ENCODE measurements at places on chromosomes 3 and 15.

GRCh38 chr15:80695911-80696661 is 976 bp downstream of the ABHD17C start:
- DNase-seq: no peak

- DNase-seq: no peak
Observed at GRCh38 chr3:3776607-3777006, 22.6 kb upstream of the LRRN1 start.

DNA sequence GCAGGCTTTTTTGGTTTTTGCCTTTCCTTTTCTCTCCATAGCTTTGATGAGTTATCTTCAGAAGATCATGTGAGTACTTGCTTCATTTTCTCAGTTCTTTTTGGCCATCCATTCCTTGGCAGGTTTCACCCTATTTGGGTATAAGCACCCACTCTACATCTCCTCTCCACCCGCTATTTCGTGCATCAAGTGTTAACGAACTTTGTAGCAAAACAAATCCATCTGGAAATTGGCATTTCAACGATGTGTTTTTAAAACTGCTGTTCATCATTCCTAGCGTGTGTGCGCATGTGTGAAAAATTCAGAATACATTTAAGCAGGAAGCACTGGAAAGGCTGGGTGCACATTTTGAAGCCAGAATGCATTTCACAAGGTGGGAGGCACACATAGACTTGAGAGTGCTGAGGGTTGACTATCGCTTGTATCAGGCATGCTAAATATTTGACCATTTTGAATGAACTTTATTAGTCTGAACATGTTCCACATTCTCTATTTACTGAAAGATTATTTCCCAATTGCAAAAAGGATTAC is 89.7 kb upstream of the FHIT start:
- no peak for DNase-seq

GRCh38 chr15:43893956-43894355 is 67.2 kb downstream of the WDR76 start:
- DNase-seq: no peak

GRCh38 chr15:68704496-68705021 is 116.1 kb downstream of the ANP32A start:
- DNase-seq: no peak

GRCh38 chr15:90580946-90581345 is 51.2 kb downstream of the CRTC3 start:
- DNase-seq: no peak

DNA sequence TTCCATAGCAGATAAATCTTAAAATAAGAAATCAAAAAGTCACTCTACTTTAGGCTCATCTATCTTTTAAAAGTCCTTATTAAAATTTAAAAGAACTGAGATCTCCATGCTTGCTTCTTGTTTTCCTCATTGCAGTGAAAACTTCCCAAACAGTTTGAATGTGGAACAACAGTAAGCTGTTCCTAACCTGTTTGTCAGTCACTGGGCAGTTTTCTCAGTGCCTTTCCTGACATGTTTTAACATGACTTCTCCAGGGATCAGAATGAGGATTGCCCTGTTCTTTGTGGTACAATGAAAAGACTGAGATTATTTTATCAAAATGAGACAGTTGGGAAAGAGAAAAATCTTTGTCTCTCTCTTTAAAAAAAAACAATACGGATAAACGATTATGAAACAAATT is 774 bp downstream of the GPR87 start:
- no peak for DNase-seq

GRCh38 chr15:38242055-38242454 is 10.6 kb upstream of the SPRED1 start:
- no peak for DNase-seq

DNA sequence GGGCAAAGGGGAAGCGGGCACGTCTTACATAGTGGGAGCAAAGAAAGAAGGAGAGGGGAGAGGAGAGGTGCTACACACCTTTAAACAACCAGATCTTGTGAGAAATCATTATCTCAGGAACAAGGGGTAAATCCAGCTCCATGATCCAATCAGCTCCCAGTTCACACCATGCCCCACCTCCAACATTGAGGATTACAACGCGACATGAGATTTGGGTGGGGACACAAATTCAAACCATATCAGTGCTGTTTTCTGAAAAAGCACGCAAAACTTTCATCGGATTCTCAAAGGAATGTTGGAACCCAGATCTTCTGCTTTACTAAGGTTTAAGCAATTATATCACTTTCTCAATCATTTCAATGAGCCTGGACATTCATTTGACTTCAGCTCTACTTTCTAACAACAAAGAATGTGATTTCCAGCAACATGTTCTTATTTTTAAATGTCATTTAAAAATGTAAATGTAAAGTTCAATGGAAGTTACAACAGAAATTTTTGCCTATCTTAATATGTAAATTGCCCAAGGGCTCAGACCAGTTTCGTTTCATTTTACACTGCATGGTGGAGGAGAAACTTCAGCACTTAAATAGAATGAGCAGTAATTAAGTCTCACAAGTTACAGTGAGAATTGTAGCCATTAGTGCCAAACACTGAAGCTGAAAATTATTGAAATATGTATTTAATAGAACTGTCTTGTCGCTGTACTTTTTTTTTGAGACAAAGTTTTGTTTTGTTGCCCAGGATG is 8.4 kb upstream of the CCDC54 start:
- DNase-seq: no peak

DNA sequence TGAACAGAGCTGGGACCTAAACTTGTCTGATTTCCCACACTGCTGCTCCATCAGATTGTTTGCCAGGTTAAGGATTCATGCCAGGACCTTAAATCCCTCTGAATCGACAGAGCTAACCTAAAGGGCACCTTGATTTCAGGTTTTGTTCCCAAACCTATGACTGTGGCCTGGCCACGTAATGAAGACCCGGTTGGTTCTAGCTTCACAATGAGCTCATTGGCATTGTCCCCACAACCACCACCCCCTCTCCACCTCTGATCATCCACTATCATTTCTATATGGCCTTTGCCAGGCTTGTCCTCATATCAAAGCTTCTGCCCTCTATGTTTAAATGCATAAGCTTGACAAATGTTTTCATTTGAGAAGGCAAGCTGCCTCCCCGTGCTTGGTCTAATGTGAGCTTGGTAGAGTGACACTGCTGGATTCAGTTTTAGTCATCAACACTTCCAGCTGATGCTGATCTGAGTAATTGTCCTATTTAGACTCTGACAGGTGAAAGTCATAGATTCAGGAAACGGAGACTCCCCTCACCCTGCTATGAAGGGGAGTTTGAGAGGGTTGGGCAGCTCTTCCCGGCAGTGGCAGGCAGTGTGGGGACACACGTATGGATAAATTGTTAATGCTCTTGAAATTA is 407.1 kb upstream of the CFAP20DC start:
- no peak for DNase-seq

- DNase-seq: no peak
Observed at GRCh38 chr15:81012588-81012987, 11.9 kb downstream of the TLNRD1 start.

DNA sequence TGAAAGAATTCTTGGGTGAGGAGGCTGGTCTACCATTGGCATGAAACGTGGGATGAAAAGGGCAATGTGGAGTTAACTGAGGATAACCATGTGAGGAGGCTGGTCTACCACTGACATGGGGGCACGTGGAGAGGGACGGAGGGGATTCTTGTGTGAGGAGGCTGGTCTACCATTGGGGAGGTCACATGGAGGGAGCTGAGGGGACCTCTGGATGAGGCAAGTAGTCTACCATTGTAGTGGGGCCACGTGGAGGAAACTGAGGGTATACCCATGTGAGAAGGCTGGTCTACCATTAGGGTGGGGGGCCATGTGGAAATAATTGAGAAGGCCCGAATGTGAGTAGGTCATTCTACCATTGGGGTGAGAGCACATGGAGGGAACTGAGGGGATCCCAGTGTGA is 154.1 kb downstream of the FBLN2 start:
- no peak for DNase-seq

- no peak for DNase-seq
Observed at GRCh38 chr3:119062892-119063291, 28.2 kb upstream of the IGSF11 start.

GRCh38 chr15:98863983-98864382 is 143.6 kb downstream of the PGPEP1L start:
- no peak for DNase-seq

GRCh38 chr3:10467204-10467603 is 38.2 kb downstream of the ATP2B2 start:
- no peak for DNase-seq

DNA sequence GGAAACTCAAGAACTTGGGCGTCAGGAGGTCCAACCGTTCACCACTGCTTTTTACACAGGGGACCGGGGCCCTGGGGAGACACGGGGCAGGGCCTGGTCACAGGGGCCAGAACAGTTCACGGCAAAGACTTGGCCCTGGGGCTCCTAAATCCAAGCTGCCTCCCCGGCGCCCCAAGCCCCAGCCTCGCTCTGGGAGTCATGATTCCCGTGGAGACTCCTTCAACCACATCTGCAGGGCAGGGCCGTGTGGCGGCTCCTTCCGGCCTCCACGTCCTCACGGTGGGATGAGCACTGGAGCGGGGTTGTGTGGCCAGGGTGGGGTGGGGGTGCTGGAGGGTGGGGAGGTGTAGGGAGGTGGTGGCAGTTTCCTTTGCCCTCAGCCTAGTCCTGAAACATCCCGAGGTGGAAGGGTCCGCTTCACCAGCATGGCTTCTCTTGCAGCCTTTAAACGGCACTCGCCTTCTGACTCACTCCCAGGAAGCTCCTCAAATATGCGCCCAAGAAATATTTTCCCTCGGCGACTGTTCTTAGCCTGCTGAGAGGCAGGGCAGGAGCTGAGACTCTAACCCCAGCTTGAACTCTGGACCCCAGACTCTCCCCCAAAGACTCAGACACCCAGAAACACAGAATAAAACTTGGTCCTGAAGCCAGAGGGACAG is 1.8 kb downstream of the MUC4 start:
- no peak for DNase-seq

- no peak for DNase-seq
Observed at GRCh38 chr3:82807781-82808180, 1046.3 kb upstream of the GBE1 start.

DNA sequence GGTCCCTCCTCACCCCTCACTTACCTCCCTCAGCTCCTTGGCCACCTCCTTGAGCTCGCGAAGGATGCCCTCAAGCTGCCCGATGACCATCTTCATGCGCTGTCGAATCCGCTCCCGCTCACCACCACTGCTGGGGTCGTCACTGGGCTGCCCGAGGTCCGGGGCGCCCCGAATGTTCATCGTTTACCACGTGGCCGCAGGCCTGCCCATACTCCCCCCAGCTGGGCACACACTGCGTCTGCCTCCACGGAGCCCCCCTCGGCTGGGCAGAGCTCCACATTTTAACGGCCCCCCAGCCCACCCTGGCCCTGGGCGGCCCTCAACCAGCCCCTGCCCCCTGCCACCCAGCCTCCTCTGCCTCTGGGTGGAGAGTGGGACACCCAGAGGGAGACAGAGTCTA is 2.2 kb downstream of the INSYN1 start:
- DNase-seq: no peak

- DNase-seq: no peak
Observed at GRCh38 chr15:85025516-85026251, 44.0 kb downstream of the PDE8A start.

DNA sequence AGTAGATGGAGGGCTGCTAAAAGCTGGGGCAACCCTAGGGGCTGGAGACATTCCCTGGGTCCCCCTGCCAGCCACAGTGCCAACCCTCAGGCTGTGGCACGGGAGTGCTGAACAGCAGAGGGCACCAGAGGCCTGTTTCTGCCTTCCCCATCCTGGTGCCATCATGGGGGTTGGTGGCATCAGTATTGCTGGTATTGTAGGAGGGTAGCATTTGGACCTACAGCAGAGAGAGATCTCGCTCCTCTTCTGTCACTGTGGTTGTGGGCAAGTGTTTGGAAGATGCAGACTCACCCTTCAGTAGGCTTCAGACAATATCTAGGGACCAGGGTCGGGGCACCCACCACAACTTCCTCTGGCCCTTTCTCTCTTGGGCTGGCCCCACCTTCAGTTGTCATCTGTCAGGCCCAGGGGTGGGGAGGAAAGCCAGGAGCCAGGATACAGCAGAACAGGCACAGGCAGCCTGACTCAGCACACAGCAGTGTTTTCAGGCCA is 123.5 kb downstream of the RPLP1 start:
- no peak for DNase-seq

GRCh38 chr3:70358978-70359580 is 46.6 kb upstream of the MDFIC2 start:
- DNase-seq: peak; percentile 12

DNA sequence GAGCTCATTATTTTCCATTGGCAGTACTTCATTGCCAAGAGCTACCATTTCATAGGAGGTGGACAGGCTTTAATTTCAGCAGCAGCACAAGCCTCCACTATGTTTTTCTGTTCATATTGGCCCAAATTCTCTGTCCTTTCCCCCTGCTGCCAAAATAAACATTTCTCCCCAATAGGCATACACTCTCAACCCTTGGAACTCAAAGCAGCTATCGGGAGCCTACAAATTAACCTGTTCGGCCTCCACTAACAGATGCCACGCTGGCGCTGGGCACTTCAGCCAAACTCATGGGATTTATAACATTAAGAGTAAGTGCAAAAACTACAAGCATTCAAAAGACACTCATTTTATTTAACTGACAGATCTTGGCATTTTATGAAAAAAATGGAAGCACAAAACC is 95.7 kb downstream of the NSUN3 start:
- DNase-seq: no peak

- DNase-seq: no peak
Observed at GRCh38 chr15:69568173-69569009, 115.8 kb downstream of the RPLP1 start.

DNA sequence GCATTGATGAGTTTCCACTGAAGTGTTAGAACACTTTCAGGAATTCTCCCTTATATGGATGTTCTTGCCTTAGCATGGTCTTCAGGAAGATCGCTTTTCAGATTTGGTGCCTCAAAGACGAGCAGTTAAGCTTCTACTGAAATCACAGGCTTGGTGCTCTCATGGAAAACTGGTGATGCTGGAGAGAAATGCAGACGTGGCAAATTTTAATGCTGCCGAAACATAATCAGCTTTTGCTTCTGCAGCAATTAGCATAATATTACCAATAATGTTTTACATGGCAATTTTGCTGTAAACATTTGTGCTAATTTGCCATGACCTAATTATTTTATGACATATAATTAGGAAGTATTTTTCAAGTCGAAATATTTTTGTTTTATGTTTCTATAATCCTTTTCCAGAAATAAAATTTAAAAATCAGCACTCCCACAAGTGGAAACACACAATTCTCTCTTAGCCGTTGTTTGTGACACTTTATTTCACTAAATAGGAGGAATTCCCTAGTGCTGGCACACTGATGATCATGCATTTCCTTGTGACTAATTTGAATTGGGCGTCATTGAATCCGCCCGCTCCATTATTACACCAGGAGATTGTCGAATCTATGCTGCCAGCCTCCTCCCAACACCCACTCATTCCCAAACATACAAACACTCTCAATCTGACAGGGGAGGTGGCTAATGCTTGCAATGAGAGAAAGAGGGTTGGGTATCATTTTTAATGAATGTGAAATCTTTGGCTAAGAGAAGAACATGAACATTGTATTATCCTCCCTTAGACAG is 506.8 kb upstream of the PPP2R3A start:
- DNase-seq: no peak
